ENCODE measurements at places on chromosomes 16 and 17.
A peak's percentile ranks its signal among the peaks of the same experiment; 100 is the strongest.

- DNase-seq = no peak
Observed at GRCh38 chr17:76934561-76935320, 66.5 kb downstream of the MGAT5B start.

DNA sequence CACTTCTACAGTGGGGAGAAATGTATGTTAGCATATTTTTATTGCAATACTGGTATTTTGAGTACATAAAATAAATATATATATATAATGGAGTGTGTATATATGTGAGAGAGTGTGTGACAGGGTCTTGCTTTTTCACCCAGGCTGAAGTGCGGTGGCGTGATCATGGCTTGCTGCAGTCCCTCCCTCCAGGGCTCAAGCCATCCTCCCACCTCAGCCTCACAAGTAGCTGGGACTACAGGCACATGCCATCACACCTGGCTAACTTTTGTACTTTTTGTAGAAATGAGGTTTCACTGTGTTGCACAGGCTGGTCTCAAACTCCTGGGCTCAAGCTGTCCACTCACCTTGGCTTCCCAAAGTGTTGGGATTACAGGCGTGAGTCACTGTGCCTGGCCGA is 4.1 kb downstream of the CYLD start:
- no peak for DNase-seq

DNA sequence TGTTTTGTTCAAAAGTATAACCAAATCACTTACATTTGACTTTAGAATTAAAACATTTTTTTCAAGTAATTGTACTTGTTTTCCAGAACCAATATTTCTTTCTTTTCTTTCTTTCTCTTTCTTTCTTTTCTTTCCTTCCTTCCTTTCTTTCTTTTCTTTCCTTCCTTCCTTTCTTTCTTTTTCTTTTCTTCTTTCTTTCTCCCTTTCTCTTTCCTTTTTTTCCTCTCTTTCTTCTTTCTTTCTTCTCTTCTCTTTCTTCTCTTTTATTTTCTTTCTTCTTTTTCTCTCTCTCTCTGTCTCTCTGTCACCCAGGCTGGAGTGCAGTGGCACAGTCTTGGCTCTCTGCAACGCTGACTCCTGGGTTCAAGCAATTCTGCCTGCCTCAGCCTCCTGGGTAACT is 26.4 kb upstream of the PSMC5 start:
- no peak for DNase-seq

DNA sequence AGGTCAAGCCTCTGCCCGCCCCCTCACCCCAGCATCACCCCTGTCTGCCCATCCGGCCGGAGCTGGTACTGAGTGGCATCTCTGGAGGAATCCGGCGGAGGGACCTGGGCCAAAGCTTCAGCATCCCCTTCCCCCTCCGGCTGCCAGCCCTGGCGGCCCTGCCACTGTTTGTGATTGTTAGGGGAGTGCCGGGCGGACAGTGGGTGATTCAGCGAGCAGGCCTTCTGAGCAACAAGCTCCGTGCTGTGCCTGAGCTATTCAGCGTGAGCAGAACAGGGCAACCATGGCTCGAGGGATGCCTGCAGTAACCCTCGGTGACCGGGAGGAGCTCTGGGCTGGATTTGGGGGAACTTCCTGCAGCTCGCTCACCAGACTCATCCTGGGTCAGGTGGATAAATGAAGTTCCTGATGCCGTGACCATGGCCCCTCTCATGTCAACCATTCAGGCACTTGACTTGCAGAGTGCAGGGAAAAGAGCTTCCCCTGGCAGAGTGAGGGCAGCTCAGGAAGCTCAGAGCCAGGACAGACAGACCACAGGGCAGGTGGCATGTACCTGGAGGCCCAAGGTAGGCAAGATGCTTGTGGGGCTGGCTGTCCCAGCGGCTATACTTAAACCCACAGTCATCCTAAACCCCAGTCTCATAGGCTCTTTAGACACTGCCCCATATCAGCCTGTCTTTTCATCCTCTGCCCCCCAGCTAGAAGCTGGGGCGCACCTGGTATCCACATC is 24.3 kb upstream of the MLKL start:
- no peak for DNase-seq

DNA sequence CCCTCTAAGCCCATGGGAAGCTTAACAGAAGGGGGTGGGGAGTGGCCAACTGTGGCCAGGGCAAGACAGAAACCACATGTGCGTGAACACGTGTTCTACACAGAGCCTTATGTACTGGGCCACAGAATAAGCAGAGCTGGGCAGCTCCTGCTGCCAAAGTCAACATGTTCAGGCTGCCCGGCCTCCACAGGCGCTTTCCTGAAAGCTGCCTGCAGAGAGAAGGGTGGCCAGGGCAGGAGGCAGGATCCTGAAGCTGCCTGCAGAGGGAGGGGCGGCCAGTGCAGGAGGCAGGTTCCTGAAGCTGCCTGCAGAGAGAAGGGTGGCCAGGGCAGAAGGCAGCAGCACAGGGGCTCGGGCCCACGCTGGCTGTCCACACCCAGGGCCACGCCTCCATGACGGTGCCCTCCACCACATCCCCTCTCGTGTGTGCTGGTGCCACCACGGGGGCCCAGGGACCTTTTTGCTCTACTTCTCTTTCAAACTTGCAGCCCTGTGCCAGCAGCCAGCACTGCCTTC is 79.5 kb downstream of the ANKRD11 start:
- no peak for DNase-seq

GRCh38 chr17:75524269-75524969 is 1.1 kb upstream of the LLGL2 start:
- no peak for DNase-seq

DNA sequence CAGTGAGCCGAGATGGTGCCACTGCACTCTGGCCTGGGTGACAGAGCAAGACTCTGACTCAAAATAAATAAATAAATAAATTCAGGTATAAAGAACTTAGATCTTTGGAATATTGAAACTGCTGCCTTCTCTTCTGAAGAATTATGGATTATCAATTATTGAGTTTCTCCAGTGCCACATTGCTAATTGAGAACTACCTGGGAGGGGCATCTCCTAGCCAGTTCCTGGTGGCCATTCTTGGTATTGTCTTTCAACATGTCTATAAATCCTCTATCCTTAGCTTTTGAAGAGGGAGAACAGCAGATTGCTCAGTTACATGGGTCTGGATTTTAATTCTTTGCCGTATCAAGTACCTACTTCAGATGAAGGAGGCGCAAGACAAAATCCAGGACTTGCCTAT is 29.2 kb downstream of the CALCOCO2 start:
- DNase-seq = no peak

DNA sequence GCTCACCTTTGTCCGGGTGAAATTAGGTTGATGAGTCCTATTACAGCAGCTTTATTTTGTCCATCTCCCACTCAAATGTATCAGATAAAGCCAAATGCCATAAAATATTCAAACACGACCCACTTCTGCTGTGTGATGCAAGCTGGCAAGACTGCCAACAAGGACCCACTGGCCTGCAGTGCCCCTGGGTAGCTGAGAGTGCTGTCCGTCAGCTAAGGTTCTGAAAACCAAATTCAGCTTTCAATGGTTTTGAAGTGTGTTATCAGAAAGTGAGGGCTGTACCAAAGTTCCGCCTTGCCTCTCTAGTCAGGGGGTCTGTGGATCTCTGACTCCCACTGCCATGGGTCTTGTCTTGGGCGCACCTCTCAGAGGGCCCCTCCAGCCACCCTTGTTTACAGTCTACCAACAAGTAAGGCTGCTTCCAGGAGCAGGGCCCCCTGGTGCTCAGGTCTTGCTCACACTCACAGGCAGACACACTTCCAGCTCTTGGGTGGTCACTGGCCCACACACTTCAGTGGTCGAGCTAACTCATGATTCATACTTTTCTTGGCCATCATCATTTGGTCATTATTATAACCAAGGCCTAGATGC is 10.5 kb upstream of the CCDC182 start:
- DNase-seq = no peak

GRCh38 chr16:14249291-14250032 is 178.3 kb downstream of the MRTFB start:
- peak; percentile 5 for DNase-seq

DNA sequence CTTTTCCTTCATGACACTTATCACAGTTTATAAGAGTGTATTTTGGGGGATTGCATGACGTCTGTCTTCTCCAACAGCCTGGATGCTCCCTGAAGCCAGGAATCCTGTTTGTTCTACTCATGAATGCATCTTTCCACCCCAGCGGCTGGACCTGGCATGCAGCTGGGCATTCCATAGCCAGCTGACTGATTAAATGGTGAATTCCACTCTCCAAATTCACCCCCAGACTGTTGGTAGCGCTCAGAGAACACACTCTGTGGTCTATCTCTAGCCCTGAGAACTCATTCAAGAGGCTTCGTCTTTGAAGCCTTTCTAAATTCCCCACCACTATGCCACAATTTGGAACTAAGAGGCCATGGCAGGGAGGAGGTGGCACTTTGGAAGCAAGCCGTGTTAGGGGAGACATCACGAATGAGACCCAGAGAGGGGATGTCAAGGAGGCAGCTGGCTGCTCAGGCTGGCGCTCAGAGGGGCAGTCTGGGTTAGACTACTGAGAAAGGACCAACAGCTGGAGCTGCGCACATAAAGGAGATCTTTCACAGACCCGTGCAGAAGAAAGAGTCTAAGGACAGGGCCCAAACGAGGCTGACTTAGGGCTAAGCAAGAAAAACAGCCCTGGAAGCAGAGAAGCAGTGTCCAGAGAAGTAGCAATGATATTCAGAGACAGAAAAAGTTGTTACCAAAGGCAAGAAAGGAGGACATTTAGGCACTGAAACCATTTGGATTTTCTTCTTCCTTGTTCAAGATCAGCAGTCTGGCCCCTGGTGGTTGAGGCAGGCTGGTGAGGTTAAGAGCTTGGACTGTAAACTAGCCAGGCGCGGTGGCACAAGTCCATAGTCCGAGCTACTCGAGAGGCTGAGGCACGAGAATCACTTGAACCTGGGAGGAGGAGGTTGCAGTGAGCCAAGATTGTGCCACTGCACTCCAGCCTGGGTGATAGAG is 42.4 kb upstream of the ZNF629 start:
- DNase-seq = no peak

DNA sequence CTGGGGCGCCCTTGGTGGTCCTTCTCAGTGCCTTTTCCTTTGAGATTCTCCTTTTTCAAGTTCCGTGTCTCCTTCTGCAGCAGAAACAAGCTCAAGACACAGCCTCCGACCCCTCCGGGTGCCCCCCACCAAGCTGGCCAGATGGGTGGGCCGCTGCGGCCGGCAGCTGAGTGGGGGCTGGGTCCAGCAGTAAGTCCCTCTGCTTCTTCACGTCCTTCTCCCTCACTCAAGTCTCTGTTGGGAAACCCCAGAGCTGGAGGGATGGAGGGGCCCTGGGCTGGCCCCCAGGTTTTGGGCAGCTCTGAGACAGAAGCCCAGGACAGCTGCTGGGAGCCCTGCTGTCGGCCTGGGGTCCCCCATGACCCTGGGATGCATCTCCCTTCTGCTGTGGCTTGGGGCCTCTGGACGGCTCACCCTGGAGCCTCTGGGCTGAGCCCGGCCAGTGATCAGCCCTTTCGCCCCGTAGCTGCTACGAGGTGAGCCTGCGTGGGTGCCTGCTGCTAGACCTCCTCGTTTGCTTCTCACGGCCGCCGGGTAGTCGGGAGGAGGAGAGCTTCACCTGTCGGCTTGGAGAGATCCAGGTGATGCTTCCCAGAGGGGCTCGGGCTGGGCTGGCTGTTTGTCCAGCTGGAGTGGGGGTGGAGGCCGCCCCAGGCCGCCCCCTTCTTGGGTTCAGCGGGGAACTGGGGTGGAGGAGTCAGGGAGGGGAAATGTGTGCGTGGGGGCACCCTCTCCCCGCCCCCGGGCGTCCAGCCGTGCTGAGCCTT is 10.7 kb downstream of the ENGASE start:
- DNase-seq = no peak

DNA sequence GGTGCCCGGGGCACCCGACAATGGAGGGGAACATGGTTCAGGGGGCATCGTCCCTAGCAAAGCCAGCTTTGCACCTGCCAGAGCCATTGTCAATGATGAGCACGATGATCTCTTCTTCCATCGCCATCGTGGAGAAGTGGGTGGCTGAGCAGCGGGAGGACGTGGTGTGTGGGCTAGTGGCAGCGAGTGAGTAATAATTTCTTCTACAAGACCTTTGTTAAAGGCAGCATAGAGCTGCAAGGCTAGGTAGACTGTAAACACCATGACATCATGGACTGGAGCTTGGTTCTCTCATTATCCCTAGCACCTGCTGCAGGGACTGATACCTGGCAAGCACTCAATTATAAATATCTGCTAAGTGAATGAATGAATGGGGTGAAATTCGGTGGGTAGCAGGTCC is 6.7 kb upstream of the HEATR3 start:
- DNase-seq = no peak

- DNase-seq = no peak
Observed at GRCh38 chr17:50816771-50817751, 18.3 kb upstream of the WFIKKN2 start.

GRCh38 chr17:69734656-69735055 is 320.2 kb downstream of the MAP2K6 start:
- DNase-seq = no peak

DNA sequence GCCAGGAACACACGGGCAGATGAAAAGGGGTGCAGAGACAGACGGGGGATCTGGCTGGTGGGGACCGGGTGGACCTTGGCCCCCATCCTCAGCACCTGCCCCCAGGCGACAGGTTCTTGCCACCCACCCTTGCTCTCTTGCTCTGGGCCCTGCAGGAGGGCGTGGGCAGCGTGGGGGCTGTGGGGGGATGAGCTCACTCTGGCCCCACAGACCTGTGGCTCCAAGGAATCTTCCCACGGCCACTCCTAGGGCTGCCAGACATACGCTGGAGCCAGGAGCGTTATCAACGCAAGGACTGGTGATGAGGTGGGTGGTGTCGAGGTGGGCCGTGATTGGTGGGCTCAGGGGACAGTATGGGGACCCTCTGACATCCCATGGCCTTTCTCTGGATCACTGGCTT is 6.3 kb downstream of the CTRB1 start:
- no peak for DNase-seq

- DNase-seq = no peak
Observed at GRCh38 chr17:8832711-8833352, 33.7 kb upstream of the MFSD6L start.

- DNase-seq = no peak
Observed at GRCh38 chr17:19374136-19374535, 4.2 kb upstream of the MAPK7 start.

GRCh38 chr16:80384862-80385261 is 155.9 kb upstream of the DYNLRB2 start:
- DNase-seq = no peak

Data from NCI-H1436 (cell line).